Muscle of leg (tissue), 16 donors: ENCODE measurements at places on chromosomes 16 and 17. TPM values are rescaled to one million over a fixed set of nuclear protein-coding genes. Genes with fewer than 3 reads are reported as not detected.

Gene CCL7
- total RNA-seq: not detected

Gene PRAC2
- total RNA-seq: not detected

Gene ZNF624
- total RNA-seq: 8.8 TPM

Gene CACNG4
- 2.3 TPM for total RNA-seq

Gene TAT
- 0.04 TPM for total RNA-seq

Gene ZNRF1
- total RNA-seq: 15.2 TPM

Gene CD300LB
- total RNA-seq: 0.04 TPM

DNA sequence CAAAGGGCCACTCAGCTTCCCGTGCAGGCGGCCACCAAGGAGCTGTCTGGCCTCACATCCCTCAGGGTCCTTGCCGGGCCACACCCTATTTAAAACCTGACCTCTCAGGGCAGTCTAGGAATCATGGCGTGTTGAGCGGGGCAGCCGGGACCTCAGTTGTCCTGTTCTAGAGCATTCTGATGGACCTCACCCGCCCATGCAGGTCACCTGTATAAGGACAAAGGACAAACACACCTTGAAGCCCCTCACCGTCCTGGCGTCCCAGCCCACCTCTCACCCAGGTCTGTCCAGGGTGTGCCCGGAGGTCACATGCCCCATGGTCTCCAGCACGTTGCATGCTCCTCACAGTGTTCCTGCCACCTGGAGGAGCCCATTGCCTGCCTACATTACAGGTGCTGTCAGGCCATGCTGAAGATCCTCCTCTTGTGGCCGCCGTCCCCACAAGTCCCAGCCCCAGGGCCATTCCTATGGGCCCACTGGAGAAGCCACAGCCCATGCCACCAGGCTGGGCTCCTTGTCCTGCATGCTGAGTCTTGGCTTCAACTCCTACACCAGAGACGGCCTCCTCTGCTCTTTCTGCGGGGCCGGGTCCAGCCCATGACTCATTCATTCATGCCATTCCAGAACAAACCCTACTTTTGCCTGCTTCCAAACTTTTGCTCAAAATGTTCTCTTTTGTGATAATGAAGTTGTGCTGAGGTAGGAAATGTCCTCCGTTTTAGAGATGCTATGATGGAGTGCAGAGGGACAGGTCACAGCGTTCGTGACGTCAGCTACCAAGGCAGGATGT is 46.3 kb downstream of the PEMT start:
- DNase-seq: no peak

GRCh38 chr17:76255801-76256429 is 9.2 kb upstream of the UBALD2 start:
- DNase-seq: no peak

GRCh38 chr16:28321700-28322411 is 29.5 kb downstream of the SBK1 start:
- DNase-seq: no peak

GRCh38 chr16:57675741-57676551 is 7.8 kb downstream of the ADGRG3 start:
- peak; percentile 86 for DNase-seq

- DNase-seq: no peak
Measured at GRCh38 chr17:3917391-3917931, 1.2 kb upstream of the P2RX1 start.

GRCh38 chr17:21817791-21818364 is 125.6 kb downstream of the KCNJ18 start:
- no peak for DNase-seq

GRCh38 chr17:16442141-16442540 is 26.8 kb downstream of the TRPV2 start:
- no peak for DNase-seq

DNA sequence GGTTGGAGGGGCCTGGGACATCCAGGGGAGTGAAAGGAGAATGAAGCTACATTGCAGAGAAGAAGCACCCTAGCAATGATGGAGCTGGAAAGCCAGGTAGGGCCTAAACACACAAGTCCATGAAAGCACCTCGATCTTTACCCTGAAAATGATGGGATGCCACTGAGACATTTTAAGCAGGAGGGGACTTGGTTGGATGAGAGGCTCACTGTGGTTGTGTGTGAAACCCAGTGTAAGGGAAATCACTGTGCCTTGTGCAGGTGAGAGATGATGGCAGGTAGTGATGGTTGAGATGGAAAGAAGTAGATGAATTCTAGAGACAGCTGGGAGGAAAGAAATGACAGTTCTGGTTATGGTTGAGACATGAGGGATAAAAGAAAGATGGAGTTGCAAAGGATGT is 132.9 kb upstream of the CACNG3 start:
- DNase-seq: no peak

GRCh38 chr16:87288753-87289362 is 28.3 kb downstream of the C16orf95 start:
- peak; percentile 83 for DNase-seq

DNA sequence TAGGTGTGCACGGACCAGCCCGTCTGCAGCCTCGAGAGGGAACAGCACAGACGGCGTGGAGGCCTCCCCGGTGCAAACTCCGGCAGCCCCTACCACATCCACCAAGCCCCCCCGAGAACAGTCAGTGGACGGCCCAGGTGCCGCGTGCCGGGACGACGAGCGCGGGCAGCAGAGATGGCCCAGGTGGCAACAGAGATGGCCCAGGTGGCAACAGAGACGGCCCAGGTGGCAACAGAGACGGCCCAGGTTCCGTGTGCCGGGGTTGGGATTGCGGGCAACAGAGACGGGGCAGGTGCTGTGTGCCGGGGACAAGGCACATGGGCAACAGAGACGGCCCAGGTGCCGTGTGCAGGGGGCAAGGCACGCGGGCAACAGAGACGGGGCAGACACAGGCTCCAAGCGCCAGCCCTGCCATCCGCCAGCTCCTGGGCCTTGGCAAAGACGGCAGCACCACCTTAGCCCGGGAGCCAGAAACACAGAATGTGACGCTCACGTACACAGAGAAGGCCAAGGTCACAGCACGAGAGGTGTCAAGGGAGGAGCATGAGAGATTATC is 31.1 kb downstream of the RPH3AL start:
- DNase-seq: no peak

- no peak for DNase-seq
Measured at GRCh38 chr17:17752821-17753321, 71.6 kb downstream of the RAI1 start.

GRCh38 chr16:82605863-82606620 is 20.7 kb upstream of the CDH13 start:
- no peak for DNase-seq

- no peak for DNase-seq
Measured at GRCh38 chr17:2022647-2023240, 2.4 kb downstream of the RTN4RL1 start.

DNA sequence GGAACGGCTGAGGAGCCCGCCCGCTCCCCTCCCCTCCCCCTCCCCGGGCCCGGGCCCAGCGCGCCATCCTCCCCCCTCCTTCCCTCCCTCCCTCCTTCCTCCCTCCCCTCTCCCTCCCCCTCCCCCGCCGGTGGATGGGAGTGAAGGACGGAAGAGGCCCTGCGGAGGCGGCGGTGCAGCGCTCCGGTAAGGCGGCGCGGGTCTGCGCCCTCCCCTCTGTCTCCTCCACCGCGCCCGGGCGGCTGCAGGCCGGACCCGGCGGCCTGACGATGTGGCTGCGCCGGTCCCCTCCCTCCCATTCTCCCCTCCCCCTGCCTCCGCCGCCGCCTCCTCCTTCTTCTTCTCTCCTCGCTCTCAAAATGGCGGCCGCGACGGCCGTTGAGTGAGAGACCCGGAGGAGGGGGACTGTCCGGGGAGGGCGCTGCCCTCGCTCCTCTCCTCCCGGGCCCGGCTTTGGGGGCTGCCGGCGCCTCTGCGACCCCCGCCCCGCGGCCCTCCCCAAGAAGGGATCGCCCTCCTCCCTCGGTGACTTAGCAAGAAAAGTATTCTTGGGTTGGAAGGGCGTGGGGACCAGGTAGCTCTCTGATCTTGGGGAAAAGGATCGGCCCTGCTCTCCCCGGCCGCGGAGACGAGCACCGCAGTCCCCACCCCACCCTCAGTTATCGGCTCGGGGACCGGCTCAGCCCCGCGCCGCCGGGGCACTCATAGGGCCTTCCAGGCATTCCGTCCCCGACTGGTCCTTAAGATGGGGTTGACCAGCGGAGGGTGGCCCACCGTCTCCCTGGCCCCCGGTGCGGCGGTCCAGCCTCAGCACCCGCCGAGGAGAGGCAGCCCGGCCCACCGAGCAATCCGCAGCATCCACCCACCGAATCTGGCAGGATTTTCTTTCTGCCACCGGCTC is 617 bp downstream of the PAFAH1B1 start:
- peak; percentile 92 for DNase-seq

DNA sequence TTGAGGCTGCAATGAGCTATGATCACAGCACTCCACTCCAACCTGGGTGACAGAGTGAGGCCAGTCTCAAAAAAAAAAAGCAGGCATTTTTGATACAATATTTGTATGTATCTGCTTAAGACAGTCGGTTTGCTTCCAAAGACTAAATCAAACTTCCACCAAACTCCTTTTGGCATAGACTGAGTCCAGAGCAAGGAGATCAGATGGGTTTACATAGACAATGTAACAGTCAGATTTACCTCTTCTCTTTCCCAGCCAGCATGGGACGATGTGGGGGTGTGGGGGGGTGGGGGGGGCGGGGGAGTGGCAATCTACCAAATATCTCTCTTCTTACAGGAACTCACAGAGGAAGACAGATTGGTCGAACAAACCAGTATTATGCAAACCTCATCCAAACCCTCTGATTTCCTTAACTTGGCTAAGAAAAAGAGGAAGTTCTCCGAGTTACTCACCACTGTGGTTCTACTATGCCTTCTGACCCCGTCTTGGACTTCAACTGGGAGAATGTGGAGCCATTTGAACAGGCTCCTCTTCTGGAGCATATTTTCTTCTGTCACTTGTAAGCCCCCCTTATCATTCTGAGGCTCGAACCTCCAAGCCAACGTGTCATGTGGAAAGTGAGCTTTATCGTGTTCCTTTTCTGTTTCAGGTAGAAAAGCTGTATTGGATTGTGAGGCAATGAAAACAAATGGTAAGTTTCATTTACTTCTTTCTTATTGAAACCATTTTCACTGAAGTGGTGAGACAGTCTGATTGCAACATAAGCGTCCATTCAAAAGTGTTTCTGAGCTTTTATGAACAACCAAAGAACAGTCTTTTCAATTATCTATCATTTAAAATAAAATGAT is at the start of gene MILR1:
MILR1 (plus strand) TSS at position 451 of the 848 bp plus-strand sequence; CDS start at position 505, 54 bp downstream.
- DNase-seq: peak; percentile 83

DNA sequence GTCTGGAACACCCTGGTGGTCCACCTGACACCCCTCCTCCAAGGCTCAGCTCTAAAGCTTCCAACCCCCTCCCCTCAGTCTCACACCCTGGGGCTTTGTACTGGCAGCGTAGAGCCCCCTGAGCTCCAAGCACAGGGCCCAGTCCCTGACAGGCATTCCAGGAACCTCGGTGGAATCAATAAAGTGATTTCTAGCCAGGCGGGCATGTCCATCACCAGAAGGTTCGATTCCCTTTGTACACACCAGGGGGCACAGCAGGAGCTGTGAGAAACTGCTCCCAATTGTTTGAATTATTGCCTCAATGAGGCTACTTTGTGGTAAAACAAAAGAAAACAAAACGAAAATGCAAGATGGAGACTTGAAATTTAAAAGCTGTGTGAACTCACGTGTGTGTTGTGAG is 51.8 kb downstream of the SMPD3 start:
- peak; percentile 25 for DNase-seq

- DNase-seq: no peak
Measured at GRCh38 chr16:85134789-85135142, 22.5 kb upstream of the CIBAR2 start.

DNA sequence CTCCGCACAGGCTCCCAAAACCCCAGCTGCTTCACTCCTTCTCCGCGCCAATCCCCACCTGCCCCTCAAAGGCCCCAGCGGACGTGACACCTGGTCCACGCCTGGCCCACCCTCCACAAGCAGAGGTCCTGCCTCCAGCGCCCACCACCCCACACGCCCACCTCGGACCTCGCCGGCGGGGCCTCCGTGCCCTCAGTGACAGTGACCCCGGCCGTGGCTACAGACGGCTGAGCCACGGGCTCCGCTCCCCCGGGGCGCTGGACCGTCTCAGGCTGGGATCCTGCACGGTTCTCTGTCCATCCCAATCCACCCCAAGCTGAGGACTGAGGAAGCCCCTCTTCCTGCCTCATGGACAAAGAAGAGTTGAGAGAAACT is 25.1 kb downstream of the PIEZO1 start:
- no peak for DNase-seq

DNA sequence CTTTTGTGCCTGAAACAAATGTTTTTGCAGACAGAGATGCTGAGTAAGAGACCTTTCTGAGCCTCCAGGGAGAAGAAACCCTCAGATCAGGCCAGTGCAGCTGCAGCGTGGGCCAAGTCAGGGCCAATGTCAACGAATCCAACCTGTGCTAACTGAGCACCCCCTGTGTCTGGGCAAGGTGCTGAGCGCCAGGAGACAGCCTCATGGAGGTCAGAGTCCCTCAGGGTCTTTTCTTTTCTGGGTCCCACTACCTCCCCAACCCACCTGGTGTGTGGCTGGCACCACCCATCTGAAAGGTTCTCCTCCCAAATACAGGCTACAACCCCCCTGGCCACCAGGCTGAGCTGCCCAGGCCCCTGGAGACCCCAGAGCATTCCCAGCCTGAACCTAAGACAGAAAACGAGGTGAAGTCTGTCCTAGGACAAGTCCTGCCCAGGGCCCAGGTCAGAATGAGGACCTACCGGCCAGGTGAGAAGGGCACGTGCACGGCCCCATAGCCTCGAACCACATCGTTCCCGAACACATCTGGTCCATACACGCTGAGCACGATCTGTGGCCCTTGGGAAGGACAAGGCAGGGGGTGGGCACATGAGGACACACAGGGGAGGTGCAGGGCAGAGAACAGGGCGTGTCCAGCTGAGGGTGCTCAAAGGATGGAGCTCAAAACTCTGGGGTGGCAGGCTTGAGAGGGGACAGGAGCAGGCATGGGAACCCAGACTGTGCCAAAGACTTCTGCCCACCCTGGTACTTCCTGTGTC is 15.0 kb downstream of the B9D1 start:
- no peak for DNase-seq

GRCh38 chr16:64654178-64654577 is 467.7 kb downstream of the CDH11 start:
- DNase-seq: peak; percentile 8

DNA sequence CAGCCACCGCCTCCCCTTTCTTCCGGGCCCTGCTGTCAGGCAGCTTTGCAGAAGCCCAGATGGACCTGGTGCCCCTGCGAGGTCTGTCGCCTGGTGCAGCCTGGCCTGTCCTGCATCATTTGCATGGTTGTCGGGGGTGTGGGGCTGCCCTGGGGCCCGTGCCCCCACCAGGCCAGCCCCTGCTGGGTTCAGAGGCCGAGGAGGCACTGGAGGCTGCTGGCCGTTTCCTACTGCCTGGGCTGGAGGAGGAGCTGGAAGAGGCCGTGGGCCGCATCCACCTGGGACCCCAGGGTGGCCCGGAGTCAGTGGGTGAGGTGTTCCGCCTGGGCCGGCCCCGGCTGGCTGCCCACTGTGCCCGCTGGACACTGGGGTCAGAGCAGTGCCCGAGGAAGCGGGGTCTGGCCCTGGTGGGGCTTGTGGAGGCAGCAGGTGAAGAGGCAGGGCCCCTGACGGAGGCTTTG is 5.5 kb upstream of the TGFB1I1 start:
- DNase-seq: no peak
